Activated naive CD4-positive, alpha-beta T cell treated with anti-CD3 and anti-CD28 coated beads, Interleukin-2, amount 50 U/mL, for 16 hours (primary cell): ENCODE measurements at places on chromosomes 16 and 17.

DNA sequence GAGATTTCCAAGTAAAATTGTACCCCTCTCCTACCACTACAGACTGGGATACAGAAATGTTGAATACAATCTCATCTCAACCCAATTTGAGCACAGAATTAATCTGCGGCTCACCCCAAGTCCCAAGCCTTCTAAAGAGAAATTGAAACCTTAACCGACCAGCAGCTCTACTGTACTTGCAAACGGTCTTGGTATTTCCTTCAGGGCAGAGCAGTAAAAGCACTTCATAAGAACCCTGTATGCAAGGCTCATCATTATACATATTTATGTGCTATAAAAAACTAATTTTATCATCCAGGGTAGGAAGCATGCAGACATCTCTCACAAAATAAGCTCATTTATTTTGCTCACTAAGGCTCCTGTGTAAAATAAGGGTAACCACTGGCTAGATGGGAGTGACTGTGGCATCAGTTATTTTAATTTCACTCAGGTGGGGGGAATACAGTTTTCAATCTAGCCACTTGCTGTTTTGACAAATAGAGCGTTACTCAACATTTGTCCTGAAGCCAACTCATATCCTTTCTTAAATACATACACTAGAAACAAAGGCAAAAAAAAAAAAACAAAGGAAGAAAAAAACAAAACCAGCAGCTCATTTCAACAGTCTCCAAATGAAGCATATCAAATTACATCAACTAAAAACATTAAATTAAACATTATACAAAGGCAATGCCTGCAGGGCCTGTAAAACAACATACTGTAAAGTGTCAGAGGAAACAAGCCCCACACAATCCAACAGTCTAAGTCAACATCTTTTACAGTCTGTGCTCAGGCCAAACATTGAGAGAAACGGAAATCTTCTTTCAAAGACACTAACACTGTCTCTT is 65.0 kb downstream of the PARN start:
- DNase-seq = no peak

DNA sequence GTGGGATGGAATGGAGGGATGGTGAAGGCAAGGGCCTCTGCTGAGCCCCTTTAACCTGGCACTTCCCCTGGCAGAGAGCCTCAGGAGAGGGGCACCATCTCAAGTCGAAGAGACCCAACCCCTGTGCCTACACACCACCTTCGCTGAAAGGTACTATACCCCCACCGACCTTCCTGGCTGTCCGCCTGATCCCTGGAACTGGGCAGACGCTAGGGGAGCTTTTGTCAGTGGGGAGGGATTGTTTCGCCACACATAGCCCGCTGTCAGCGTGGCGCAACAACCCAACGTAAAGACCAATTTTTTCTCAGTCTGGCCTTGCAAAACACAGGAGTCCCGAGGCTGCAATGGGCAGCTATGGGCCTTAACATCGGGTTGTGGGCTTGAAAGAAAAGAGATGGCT is 3.1 kb downstream of the PPP1R1B start:
- DNase-seq = no peak

GRCh38 chr17:9890124-9890523 is 14.9 kb downstream of the RCVRN start:
- no peak for DNase-seq

- peak; percentile 51 for DNase-seq
These were observed 52.3 kb upstream of the LGALS9 start for GRCh38 chr17:27578718-27579085.

- DNase-seq = no peak
These were observed 4.6 kb upstream of the C17orf99 start for GRCh38 chr17:78141437-78142118.
